ENCODE measurements at places on chromosomes 7 and 10. TPM values are rescaled to one million over a fixed set of nuclear protein-coding genes. Genes with fewer than 3 reads are reported as not detected.
A peak's percentile ranks its signal among the peaks of the same experiment; 100 is the strongest.

Gene HYAL4
- 2.2 TPM for total RNA-seq

Gene CISD1
- total RNA-seq, result 121 TPM

Gene ETV1
- total RNA-seq, result 2.8 TPM

Gene STAG3
- 0.50 TPM for total RNA-seq

Gene LSM8
- 20.0 TPM for total RNA-seq

Gene EPO
- total RNA-seq, result not detected

Gene HOXA2
- 0.48 TPM for total RNA-seq

Gene PPP3CB
- total RNA-seq, result 144 TPM

Gene EPDR1
- total RNA-seq, result 83.1 TPM

Gene ANXA8
- 0.17 TPM for total RNA-seq

Gene CALHM3
- not detected for total RNA-seq

GRCh38 chr10:33722067-33722466 lies 387.6 kb upstream of the NRP1 start:
- no peaks in the 10 kb centered on the region for H3K36me3 ChIP-seq
- no peak for DNase-seq
- no peak overlapping the region for H3K4me3 ChIP-seq
- H3K27ac ChIP-seq, result no peak overlapping the region
- no peaks in the 10 kb centered on the region for H3K4me1 ChIP-seq

DNA sequence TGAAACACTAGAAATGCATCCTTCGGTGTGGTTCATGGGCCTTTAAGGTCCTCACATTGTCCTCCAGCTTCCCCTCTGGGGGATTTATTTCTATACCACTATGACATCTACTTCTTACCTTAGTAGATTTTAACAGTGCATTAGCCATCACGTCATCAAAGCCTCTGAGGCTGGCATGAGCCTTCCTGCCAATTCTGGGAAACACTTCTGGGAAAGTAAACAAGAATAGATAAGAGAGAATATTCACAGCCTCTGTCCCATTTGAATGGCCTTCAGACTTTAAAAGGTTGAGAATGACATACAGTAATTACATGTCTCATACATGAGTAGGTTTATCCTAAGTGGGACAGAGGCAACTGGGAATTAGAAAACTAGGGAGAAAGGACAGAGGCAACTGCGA lies 89.7 kb downstream of the AMPH start:
- no peak overlapping the region for H3K4me3 ChIP-seq
- H3K36me3 ChIP-seq, result no peaks in the 10 kb centered on the region
- no peaks in the 10 kb centered on the region for H3K4me1 ChIP-seq
- no peak for DNase-seq
- no peak overlapping the region for H3K27ac ChIP-seq
- H3K27me3 ChIP-seq, result no peaks in the 10 kb centered on the region

- H3K27ac ChIP-seq, result no peak overlapping the region
- DNase-seq, result no peak
- H3K27me3 ChIP-seq, result no peaks in the 10 kb centered on the region
- H3K36me3 ChIP-seq, result no peaks in the 10 kb centered on the region
- H3K4me1 ChIP-seq, result no peaks in the 10 kb centered on the region
These were observed 98.5 kb downstream of the BAMBI start for GRCh38 chr10:28775773-28776172.

DNA sequence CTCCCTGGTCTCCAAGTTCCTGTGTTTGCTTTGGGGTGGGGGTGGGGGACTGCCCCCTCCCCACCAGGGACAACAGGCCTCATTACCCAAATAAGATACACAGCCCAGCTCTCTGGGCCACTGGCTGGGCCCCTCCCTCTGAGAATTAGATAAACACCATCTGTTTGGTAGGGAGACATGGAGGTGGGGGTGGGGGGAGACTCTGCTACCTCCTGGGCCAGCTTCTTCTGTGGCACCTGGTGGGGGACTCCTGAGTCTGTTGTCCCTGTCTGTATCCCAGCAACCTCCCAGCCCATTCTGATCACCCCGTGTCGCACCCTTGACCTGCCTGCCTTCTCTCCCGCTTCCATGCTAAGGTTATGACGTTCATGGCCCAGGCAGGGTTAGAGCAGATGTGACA lies 5.8 kb downstream of the MLXIPL start:
- no peaks in the 10 kb centered on the region for H3K36me3 ChIP-seq
- no peak overlapping the region for H3K4me3 ChIP-seq
- DNase-seq, result no peak
- H3K4me1 ChIP-seq, result peaks cover 4% of the 10 kb centered on the region
- no peak overlapping the region for H3K27ac ChIP-seq
- no peaks in the 10 kb centered on the region for H3K27me3 ChIP-seq

DNA sequence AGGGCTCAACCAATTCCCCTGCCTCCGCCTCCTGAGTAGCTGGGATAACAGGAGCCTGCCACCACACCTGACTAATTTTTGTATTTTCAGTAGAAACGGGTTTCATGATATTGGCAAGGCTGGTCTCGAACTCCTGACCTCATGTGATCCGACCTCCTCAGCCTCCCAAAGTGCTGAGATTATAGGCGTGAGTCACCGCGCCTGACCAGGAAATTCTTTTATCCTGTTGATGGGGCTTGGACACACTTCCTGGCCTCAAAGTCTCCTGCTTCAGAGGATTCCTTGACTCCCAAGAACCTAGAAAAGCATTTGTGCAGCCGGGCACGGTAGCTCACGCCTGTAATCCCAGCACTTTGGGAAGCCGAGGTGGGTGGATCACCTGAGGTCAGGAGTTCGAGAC lies 16.2 kb downstream of the ZNF425 start:
- H3K27me3 ChIP-seq, result no peaks in the 10 kb centered on the region
- no peak overlapping the region for H3K4me3 ChIP-seq
- no peaks in the 10 kb centered on the region for H3K36me3 ChIP-seq
- DNase-seq, result no peak

- no peaks in the 10 kb centered on the region for H3K27me3 ChIP-seq
- peaks cover 44% of the 10 kb centered on the region for H3K4me1 ChIP-seq
- no peak overlapping the region for H3K4me3 ChIP-seq
- DNase-seq, result no peak
- peak overlapping the region; percentile 47 for H3K27ac ChIP-seq
These were observed 26.1 kb downstream of the LCOR start for GRCh38 chr10:96858038-96858705.

GRCh38 chr10:99325281-99325680 lies 3.9 kb upstream of the CNNM1 start:
- H3K27me3 ChIP-seq, result peaks cover 49% of the 10 kb centered on the region
- H3K27ac ChIP-seq, result no peak overlapping the region
- no peak overlapping the region for H3K4me3 ChIP-seq
- no peak for DNase-seq

GRCh38 chr7:129188892-129189660 lies 643 bp downstream of the SMO start:
- peak; percentile 67 for DNase-seq
- no peak overlapping the region for H3K27ac ChIP-seq
- peak overlapping the region; percentile 82 for H3K4me3 ChIP-seq
- H3K4me1 ChIP-seq, result peaks cover 11% of the 10 kb centered on the region
- no peaks in the 10 kb centered on the region for H3K36me3 ChIP-seq

DNA sequence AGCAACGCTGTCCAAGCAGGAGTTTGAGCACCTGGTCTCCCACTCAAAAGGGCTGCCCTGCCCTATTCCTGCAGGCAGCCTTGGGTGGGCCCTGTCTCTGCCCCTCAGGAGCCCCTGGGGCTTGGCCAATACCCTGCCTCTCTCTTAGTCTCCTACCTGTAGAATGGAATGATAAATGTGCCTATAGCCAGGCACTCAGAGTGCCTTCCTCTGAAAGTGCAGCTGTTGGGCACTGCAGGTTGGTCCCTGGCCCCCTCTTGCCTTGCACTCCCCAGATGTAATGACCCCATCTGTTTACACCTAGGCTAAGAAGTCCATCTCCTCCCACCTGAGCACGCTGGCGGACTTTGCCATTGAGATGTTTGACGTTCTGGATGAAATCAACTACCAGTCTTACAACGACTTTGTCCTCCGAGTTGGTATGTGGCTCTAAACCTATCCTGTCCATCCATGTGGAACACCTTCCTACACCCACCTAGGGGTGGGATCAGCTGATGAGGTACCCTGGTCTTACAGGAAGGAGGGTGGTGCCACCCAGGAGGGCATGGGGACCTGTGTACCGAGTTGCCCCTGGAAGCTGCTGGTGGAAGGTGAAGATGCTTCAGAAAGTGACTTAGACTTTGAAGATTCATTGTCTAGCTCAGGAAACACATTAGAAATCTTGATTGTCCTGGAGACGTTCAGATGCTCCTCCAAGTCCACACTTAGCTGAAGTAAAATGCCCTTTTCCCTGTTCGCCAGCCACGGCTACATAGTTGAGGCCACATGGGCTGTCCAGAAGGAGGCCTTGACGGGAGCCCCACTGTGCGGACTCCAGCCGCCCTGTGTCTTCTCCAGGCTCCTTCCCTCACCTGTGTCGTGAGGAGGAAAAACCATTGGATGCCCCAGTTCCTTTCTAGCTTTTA lies 134.1 kb downstream of the ADCY1 start:
- H3K27me3 ChIP-seq, result no peaks in the 10 kb centered on the region
- no peaks in the 10 kb centered on the region for H3K4me1 ChIP-seq
- peaks cover 5% of the 10 kb centered on the region for H3K36me3 ChIP-seq
- no peak overlapping the region for H3K27ac ChIP-seq
- DNase-seq, result no peak

DNA sequence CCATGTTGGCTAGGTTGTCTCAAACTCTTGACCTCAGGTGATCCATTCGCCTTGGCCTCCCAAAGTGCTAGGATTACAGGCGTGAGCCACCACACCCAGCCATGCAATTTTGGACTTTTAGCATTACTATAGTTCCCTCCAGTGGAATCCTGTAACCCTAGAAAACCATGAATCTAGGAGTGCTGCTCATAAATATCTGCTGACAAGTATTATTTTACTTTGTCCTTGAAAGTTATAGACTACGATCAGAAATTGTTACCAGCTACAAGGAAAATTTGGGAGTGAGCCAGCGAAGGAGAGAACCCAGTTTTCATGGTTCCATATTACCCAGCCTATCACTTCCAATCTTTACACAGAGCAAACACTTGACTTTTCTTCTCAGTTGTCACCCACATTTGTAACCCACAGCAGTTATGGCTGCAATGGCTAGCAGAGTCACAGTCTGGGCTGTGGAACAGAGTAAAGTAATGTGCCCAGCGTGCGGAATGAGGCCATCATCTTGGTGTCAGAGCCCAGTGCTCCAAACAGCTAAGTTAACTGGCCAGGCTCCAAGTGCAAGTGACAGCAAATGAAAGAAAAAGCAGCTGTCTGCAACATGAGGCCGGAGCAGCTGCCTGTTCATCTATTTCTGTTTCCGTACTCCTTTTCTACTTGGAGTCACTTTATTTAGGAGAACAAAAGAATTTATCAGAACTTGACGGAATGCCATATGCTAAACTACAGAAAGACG lies 29.9 kb downstream of the ZC3HC1 start:
- peak overlapping the region; percentile 91 for H3K27ac ChIP-seq
- no peaks in the 10 kb centered on the region for H3K27me3 ChIP-seq
- peaks cover 36% of the 10 kb centered on the region for H3K4me1 ChIP-seq

- no peaks in the 10 kb centered on the region for H3K36me3 ChIP-seq
- H3K4me1 ChIP-seq, result no peaks in the 10 kb centered on the region
- no peaks in the 10 kb centered on the region for H3K27me3 ChIP-seq
- H3K27ac ChIP-seq, result no peak overlapping the region
- H3K4me3 ChIP-seq, result no peak overlapping the region
- no peak for DNase-seq
These were observed 47.5 kb upstream of the AMPH start for GRCh38 chr7:38678698-38679054.

DNA sequence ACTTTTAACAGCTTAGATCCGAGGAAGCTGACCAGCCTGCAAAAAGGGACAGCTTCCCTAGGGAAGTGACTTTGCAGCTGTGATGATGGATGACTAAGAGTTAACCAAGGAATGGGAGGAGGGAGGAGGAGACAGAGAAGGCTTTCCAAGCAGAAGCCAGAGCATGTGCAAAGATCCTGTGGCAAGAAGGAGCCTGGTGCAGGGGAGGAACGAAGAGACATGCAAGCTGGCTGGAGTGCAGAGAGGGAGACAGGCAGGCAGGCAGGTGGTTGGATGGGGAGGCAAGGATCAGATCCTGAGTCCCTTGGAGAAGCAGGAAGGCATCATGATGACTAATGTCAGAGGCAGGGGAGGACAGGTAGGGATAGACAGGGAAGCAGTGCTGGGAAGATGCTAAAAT lies 148.8 kb downstream of the PFKFB3 start:
- peaks cover 6% of the 10 kb centered on the region for H3K4me1 ChIP-seq
- H3K27ac ChIP-seq, result no peak overlapping the region
- H3K36me3 ChIP-seq, result no peaks in the 10 kb centered on the region
- H3K27me3 ChIP-seq, result no peaks in the 10 kb centered on the region
- H3K4me3 ChIP-seq, result no peak overlapping the region
- DNase-seq, result no peak

DNA sequence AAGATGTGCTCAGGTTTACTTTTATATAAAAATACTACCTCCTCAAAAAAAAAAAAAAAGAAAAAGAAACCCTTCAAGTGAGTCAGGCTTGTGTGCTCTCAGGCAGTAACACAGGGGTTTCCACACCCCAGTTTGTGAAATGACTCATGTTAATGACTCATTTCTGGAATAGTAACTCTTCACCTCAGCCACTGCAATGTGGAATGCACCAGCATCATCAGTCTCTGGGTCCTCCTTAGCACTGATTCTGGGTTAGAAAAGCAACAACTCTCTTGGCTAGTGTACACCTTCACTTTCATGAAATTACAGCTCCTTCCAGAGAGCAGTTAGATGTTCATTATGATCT lies 110.6 kb downstream of the EMX2 start:
- DNase-seq, result no peak
- no peaks in the 10 kb centered on the region for H3K36me3 ChIP-seq
- no peaks in the 10 kb centered on the region for H3K4me1 ChIP-seq
- H3K27ac ChIP-seq, result no peak overlapping the region

- peaks cover 14% of the 10 kb centered on the region for H3K36me3 ChIP-seq
- H3K4me1 ChIP-seq, result peaks cover 6% of the 10 kb centered on the region
- H3K4me3 ChIP-seq, result peak overlapping the region; percentile 26
- DNase-seq, result no peak
- H3K27ac ChIP-seq, result no peak overlapping the region
- H3K27me3 ChIP-seq, result peaks cover 16% of the 10 kb centered on the region
These were observed 1.3 kb downstream of the CYP26C1 start for GRCh38 chr10:93061594-93062513.

DNA sequence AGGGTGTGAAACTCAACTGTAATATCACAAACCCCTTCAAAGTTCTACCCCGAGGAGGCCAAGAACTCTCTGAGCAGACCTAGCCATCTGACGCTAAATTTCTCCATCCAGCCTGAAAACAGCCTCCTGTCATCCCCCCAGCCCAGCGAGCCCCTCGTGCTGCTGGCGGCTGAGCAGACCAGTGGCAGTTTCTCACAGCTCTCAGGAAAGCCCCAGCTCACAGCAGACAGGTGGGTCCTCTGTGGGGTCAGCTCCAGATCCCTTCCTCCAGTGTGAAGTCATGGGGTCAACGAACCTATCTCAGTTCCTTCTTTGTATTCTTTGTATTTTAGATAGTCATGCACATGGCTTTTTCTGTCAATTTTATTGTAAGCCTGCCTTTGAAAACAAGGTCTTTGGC lies 7.8 kb downstream of the GARIN1A start:
- DNase-seq, result no peak
- no peaks in the 10 kb centered on the region for H3K36me3 ChIP-seq
- no peaks in the 10 kb centered on the region for H3K4me1 ChIP-seq
- H3K27me3 ChIP-seq, result no peaks in the 10 kb centered on the region
- no peak overlapping the region for H3K27ac ChIP-seq
